ENCODE measurements at places on chromosomes 6 and 20.

- no peak for DNase-seq
These were observed 41.3 kb downstream of the EDN1 start for GRCh38 chr6:12331474-12331873.

- DNase-seq, result no peak
These were observed 23.3 kb upstream of the SNRNP48 start for GRCh38 chr6:7566617-7567173.

- no peak for DNase-seq
These were observed 256.3 kb downstream of the ERMARD start for GRCh38 chr6:170007468-170008293.

GRCh38 chr6:141413196-141413595, 719.5 kb upstream of the GJE1 start:
- no peak for DNase-seq

- peak; percentile 70 for DNase-seq
These were observed 21.0 kb upstream of the NKX2-2 start for GRCh38 chr20:21534886-21535285.

- no peak for DNase-seq
These were observed 5.3 kb downstream of the SOBP start for GRCh38 chr6:107495196-107495643.

DNA sequence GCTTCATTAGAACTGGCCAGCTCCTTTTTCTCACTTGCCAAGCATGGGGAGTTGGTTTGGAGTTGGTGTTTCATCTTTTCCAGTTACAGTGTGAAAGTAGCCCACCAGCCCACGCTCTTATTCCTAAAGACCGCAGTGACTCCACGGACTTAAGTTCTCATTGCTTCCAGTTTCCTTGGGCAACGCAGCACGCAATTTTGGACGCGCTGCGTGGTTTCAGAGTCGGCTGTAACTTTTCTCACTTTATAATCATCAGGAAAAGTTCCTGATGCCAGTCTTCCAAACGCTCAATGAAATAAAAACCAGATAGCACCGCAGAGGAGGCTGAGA, 381 bp upstream of the PEX7 start:
- DNase-seq, result no peak

DNA sequence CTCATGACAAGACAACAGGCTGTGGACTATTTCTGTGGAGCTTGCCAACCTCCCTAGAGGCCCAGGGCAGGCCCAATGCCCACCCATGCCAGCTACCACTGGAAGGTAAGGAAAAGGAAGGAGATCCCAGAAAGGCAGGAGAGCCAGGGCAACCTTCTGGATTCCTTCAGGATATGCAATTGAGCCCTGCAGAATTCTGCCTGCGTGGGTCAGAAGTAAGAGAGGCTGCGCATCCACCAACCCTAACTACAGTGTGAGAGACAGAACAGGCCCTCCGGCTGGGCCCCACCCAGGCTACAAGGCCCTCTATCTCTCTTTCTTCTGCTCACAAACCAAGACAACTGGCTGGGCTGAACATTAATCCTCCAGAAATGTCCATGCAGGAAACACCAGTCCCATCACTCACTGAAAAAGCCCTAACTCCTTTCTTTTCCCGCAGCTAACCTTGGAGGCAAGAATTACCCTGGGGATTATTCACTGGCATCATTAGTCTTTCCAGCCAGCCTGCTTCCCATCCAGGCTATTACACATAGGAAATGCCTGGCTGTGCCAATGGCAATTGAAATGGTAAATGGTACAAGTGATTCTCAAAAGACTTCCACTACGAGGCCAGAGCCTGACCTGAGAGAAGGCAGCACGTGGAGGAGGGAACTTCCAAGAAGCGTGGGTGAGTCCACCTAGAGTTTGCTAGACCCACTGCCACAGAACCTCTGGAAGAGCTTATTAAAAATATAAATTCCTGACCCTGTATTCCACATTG, 15.2 kb downstream of the MAP1LC3A start:
- no peak for DNase-seq

DNA sequence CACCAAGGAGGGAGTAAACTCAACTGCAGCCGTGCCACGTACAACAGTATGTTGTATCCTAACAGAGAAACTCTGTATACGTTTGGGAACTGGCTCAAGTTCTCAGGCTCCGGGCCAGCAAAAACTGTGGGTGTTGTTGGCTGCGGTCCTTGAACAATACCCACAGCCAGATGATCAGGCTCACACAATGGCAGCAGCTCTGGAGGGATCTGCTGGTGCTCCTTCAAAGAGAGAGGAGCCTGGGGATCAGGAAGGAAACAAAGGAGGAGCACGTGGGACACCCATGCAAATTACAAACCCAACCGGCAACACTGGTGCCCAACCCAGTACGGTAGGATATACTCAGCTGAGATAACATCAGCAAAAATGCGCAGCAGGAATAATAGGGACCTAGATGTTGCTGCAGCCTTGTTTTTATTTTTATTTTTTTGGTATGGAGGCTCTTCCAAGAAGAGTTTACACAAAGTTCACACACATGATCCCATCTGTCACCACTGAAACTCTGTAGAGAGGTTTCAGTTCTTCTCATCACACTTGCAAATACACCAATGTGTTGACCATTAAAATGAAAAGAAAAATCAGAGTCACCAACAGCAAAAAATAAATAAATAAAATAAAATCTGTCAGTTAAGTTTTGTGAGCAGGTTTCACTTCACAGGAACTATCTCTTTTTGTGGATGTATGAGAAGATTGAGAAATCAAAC, 41.2 kb upstream of the PDE10A start:
- DNase-seq, result no peak

DNA sequence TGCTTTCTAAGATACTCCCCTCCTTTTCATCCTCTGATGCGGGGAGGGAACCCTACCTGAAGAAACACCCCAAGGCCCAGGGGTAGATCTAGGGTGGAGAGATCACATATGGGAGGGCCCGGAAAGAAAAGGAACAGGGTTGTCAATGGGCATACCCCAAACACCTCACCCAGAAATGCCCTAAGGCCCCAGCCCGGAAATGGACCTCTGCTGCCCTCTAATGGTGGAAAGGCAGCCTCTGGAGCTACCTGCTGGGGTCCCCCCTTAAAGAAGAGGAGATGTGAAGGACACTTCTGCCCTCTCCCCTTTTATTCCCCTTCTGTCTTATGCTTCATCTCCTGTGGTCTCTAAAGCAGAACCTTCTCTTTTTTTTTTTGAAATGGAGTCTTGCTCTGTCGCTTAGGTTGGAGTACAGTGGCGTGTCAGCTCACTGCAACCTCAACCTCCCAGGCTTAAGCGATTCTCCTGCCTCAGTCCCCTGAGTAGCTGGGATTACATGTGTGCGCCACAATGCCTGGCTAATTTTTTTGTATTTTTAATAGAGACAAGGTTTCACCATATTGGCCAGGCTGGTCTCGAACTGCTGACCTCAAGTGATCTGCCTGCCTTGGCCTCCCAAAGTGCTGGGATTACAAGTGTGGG, 458 bp upstream of the ARMC12 start:
- peak; percentile 50 for DNase-seq

DNA sequence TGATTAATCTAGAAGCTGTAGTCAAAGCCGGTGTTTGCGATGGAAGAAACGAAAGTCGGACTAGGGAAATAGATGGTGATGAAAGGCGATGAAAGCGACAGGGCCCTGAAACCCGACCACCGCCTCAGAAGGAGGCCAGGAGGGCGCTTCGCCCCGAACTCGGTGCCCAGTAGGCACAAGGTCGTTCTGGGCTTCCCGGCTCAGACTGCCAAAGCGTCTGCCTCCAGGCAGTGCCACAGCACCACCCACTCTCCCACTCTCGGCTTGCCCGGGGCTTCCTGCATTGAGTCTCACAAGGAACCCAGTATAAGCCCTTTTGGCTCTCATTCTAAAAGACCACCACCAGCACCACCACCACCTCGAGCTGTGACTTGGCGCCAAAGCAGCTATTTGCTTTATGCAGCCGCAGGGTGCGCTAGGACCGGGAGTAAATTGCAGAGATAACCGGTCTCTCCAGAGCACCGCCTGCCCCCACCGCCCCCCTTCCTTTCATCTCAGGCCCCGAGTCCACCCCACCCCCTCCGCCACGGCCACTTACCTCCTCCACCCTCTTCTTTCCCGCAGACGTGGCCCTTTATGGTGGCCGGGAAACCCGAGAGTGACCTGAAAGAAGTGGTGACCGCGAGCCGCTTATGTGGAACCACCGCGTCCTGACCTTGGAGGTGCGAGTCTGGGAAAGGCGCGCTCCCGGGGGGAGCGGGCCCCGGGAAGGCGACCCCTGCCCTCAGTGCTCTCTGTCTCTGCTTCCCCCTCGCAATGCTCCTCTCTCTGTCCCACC, 2.4 kb downstream of the TCF21 start:
- DNase-seq, result peak; percentile 61

- DNase-seq, result no peak
These were observed 84.7 kb downstream of the DLGAP4 start for GRCh38 chr20:36390719-36391415.

DNA sequence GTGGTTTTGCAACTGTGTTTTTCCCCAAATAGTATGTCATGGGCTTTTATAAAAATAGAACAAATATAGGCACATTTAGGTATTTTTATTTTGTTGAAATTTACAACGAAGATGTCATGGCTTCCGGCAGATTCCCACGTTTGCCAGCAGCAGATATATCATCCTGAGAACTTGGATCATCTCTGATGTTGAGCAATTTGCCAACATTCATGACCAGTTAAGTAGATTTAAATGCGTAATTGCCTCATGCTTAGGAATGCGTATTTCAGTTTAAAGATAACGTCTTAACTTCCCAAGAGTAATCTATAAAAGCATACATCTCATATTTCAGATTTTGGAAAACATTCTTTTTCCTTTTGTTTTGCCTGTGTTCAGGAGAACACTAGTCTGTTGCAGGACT, 457.8 kb downstream of the QKI start:
- no peak for DNase-seq

GRCh38 chr6:42007286-42008137, 42.8 kb upstream of the TAF8 start:
- DNase-seq, result peak; percentile 31

DNA sequence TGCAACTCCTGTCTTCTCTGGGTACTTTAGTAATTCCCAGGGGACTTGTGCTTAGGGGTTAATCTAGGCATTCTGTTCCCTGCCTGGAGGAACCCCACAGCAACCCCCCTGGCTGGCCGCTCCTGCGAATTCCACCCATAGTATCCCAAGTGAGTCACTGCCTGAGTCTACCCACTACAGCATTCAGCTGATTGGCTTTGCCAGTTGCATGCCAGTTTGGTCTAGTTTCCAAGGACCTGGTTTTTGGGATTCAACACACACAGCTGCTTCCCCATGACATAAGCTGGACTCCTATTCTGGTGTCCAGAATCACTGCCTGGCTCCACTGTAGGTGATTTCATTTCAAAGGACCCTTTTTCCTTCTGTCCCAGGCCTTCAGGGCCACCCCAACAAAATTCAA, 40.3 kb downstream of the PLCG1 start:
- DNase-seq, result no peak

GRCh38 chr6:14094721-14095120, 22.9 kb upstream of the CD83 start:
- no peak for DNase-seq

DNA sequence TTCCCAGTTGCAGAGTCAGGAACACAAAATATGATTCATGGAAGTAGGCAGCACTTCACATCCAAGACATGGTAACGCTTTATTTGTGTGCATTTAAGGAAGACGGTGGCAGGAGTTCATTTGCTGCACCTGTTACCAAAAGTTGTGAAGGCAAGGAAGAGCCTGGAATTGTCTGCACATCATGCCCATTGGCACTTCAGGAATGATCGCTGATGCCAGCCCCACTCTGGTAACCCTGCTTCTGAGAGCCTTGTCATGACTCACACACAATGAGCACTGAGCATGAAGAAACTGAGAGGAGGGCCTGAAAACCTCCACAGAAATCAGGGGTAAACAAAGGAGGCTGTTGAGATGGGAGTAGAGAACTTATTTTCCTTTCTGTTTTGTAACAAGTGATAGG, 181.1 kb downstream of the RPS12 start:
- DNase-seq, result no peak

GRCh38 chr6:25024821-25025220, 89.1 kb upstream of the RIPOR2 start:
- DNase-seq, result no peak

- no peak for DNase-seq
These were observed 55.1 kb upstream of the APCDD1L start for GRCh38 chr20:58570204-58570859.

DNA sequence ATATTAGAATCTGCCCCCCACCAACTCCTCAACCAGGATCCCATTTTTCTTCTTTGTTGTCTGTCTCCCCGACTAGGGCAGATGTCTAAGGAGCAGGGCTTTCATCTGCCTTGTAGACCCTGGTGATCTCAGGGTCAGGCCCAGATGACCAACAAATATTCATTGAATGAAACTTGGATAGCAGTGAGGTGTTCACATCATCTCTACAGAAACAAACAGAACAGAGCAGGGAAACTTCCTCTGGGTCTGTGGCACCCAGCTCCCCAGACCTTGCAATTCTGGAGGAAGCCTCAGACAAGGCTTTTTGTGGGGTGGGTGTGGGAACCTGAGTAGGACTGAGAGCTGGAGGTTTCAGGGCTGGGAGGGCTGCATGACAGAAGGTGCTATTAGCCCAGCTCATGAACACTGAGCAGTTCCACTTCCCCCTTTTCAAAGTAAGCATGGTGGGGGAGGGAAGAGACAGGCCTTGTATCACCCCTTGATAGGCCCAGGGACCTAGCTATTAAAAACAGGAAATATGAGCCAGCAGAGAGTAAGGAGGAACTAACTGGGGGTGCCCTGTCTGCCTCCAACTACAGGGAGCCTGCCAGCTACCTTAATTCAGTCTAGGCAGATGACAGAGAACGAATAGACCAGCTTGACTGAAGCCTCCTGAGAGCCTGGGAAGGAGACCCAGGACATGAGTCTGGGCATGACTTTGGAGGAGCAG, 37.3 kb upstream of the TOP1 start:
- DNase-seq, result no peak

GRCh38 chr6:7406743-7407142, 17.1 kb downstream of the RIOK1 start:
- no peak for DNase-seq

DNA sequence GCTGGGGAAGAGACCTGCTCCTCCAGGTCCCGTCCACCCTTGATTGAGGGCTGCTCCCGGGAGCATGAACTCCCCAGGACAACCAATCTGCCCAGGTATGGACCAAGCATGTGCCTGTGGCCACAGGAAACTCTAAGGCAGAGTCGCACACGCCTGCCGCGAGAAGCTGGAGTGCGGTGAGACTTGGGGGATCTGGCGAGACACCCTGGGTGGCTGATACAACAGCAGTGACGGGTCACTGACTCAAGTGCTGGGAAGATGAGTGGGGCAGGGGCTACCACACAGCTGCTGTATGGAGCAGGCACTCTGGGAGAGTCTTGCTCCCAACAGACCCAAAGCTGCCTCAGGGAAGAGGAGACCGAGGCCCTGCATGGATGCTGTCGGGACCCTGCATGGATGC, 40.1 kb downstream of the BFSP1 start:
- DNase-seq, result no peak

- peak; percentile 91 for DNase-seq
These were observed at the start of gene MTCL3 for GRCh38 chr6:127518710-127519468. MTCL3 (minus strand) TSS chr6:127519335.

- DNase-seq, result no peak
These were observed 14.7 kb downstream of the CLDN20 start for GRCh38 chr6:155278319-155279049.

- no peak for DNase-seq
These were observed 105.0 kb upstream of the HDDC2 start for GRCh38 chr6:125406741-125407140.

GRCh38 chr6:132253211-132253610, 148.1 kb downstream of the MOXD1 start:
- DNase-seq, result no peak

GRCh38 chr6:97009781-97010492, 85.4 kb downstream of the KLHL32 start:
- DNase-seq, result no peak

GRCh38 chr20:57735831-57736737, 26.3 kb upstream of the PMEPA1 start:
- DNase-seq, result no peak

- no peak for DNase-seq
These were observed 291.6 kb upstream of the CDH4 start for GRCh38 chr20:60960500-60960899.
